ENCODE measurements at places on chromosomes 1 and 21. TPM values are rescaled to one million over a fixed set of nuclear protein-coding genes. Genes with fewer than 3 reads are reported as not detected.

TNFAIP8L2 gene
- 1.1 TPM for total RNA-seq

FGGY gene
- 4.4 TPM for total RNA-seq

FNDC10 gene
- total RNA-seq = 2.1 TPM

UAP1 gene
- 107 TPM for total RNA-seq

ZNF593 gene
- total RNA-seq = 57.4 TPM

GNAT2 gene
- 0.34 TPM for total RNA-seq

OR14K1 gene
- total RNA-seq = not detected

SLC22A15 gene
- not detected for total RNA-seq
